Cerebellum (tissue), 4 donors: ENCODE measurements at places on chromosomes 7 and 10. TPM values are rescaled to one million over a fixed set of nuclear protein-coding genes. Genes with fewer than 3 reads are reported as not detected.
A peak's percentile ranks its signal among the peaks of the same experiment; 100 is the strongest.

DNA sequence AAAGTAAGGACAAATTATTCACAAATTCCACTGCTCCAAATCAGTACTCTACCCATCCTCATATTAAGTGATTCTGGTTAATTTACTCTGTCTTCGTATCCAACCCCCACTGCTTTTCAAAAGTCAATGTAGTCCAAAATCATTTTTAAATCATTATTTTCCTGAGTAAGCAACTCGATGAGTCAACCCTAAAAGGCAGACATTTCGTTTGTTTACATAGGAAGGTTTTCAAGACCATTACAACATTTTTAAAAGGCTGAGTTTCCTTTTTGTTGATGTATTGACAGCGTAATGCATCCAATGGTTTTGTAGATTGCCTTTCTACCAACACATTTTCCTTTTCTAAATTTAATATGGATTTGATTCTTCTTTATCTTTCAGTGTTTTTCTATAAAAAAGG lies 523.0 kb upstream of the ANKRD30A start:
- DNase-seq: no peak

DNA sequence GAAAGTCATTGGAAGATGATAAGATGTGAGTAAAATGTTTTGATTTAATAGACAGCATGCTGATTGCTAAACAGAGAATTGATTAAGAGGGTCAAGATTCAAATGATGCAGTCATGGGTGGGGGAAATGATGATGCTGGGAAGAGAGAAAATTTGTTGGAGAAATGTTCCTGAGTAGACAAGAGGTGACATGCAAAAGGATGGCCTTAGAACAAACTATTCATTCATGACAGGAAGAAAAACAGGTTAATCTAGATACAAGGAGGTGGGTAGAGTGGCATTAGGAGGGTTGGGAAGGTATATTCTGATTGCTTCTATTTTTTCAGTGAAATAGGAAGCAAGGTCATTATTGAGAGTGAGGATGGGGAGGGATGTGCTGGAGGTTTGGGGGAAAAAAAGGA lies 146.7 kb downstream of the SEM1 start:
- no peak for DNase-seq

AP1S1 gene
- total RNA-seq: 61.0 TPM

DNA sequence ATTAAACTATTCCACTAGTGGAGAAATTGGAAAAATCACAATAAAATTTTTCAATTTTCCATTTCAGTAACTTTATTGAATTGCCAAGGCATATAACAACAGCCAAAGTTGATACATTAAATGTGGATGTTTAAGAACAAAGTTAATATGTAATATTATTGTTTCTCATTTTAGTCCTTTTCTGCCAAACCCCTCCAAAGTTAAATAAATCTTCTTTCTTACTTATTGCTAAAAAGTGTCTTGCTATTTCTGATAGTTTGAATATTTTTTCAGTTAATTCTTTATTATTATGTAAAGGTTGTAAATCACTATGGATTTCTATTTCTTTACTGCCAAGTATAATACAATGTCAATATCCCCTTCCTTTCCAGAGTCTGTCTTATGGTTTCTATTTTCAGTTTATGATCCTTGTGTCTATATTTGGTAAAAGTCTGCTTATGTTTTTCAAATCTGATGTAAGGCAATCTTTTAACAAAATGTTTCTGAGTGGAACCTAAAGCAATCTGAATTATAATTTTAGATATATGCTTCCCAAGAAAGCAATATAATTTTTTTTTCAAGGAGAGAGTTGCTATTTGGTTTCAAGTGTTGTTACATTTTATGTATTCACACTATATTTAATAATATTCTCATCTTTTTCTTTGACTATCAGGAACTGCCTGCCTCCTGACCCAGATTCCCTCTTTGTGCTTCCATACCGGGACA lies 80.3 kb upstream of the RHOBTB1 start:
- DNase-seq: no peak

GIMAP1 gene
- 0.82 TPM for total RNA-seq

GRCh38 chr7:19920166-19920565 lies 146.7 kb upstream of the TMEM196 start:
- no peak for DNase-seq

ADARB2 gene
- total RNA-seq: 8.2 TPM

RASSF4 gene
- 26.5 TPM for total RNA-seq

GRCh38 chr7:4203626-4204512 lies 478.2 kb upstream of the FOXK1 start:
- DNase-seq: no peak

DNA sequence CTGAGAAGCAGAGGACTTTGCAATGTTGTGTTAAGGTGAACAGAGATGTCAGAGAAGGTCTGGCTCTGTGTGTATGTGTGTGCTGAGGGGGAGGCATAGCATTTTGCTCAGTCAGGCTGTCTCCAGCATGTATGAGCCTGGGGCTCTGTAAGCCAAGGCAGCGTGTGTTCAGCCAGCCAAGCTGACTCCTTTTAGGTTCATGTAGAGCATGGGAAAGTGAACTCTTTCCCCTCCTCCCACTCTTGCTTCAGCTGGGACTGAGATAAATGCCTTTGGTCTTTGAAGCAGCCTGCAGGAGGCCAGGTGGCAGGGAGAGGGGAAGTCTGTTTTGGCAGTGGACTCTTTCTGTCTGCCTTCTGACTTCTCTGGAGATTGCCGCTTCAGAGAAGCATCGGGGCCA lies 3.8 kb downstream of the SFXN2 start:
- peak; percentile 59 for DNase-seq

SPDYE16 gene
- total RNA-seq: 0.27 TPM

DNA sequence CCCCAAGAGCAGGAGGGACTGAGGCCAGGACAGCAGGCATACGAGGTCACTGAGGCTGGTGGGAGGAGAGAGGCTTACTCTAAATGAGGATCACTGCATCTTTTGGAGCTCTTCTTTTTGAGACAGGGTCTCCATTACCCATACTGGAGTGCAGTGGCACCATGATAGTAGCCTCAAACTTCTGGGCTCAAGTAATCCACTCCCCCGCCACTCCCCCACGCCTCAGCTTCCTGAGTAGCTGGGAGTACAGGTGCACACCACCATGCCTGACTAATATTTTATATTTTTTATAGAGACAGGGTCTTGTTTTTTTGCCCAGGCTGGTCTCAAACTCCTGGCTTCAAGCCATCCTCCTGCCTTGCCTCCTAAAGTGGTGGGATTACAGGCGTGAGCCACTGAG lies 25.8 kb downstream of the OGDH start:
- no peak for DNase-seq

DNA sequence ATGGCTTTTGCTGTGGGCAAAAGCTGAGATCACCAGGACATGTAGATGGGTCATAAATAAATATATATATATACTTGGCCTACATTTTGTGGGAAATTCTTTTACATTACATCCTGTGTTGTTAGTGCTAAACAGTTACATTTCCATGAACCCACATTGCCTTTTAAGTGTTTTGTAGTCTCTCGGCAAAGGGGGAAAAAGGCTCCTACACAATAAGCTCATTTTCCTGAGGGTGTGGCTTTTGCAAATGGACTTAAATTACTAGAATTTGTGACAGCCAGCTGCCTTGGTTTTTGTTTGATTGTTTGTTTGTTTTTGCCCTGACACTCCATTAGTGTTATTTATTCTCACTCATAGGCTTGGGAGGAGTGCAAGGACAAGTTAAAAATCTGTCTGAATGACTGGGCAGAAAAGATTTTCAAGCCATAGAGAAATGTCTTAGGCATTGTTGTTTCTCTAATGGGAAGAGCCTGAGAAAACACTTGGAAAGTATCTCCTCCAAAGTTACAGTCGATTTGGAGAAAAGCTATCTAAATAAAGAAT lies 128.8 kb downstream of the DGKB start:
- no peak for DNase-seq

GRCh38 chr7:21076054-21076453 lies 289.4 kb upstream of the SP8 start:
- DNase-seq: no peak

- DNase-seq: no peak
Observed at GRCh38 chr7:55170335-55171069, 151.7 kb downstream of the EGFR start.

- DNase-seq: no peak
Observed at GRCh38 chr10:31875608-31876007, 53.0 kb downstream of the ARHGAP12 start.

- no peak for DNase-seq
Observed at GRCh38 chr7:7498856-7499255, 36.8 kb downstream of the COL28A1 start.

GRCh38 chr10:86974484-86974883 lies 6.2 kb downstream of the ADIRF start:
- DNase-seq: no peak

CXCL12 gene
- total RNA-seq: 90.7 TPM

GATA3 gene
- total RNA-seq: 0.09 TPM

- no peak for DNase-seq
Observed at GRCh38 chr7:12337095-12337494, 66.6 kb downstream of the VWDE start.

- DNase-seq: peak; percentile 4
Observed at GRCh38 chr10:13945390-13946208, 358.8 kb downstream of the PRPF18 start.

GRCh38 chr10:19247843-19248242 lies 199.2 kb downstream of the MALRD1 start:
- no peak for DNase-seq

- DNase-seq: no peak
Observed at GRCh38 chr10:71333129-71333887, 14.2 kb downstream of the SLC29A3 start.

DNA sequence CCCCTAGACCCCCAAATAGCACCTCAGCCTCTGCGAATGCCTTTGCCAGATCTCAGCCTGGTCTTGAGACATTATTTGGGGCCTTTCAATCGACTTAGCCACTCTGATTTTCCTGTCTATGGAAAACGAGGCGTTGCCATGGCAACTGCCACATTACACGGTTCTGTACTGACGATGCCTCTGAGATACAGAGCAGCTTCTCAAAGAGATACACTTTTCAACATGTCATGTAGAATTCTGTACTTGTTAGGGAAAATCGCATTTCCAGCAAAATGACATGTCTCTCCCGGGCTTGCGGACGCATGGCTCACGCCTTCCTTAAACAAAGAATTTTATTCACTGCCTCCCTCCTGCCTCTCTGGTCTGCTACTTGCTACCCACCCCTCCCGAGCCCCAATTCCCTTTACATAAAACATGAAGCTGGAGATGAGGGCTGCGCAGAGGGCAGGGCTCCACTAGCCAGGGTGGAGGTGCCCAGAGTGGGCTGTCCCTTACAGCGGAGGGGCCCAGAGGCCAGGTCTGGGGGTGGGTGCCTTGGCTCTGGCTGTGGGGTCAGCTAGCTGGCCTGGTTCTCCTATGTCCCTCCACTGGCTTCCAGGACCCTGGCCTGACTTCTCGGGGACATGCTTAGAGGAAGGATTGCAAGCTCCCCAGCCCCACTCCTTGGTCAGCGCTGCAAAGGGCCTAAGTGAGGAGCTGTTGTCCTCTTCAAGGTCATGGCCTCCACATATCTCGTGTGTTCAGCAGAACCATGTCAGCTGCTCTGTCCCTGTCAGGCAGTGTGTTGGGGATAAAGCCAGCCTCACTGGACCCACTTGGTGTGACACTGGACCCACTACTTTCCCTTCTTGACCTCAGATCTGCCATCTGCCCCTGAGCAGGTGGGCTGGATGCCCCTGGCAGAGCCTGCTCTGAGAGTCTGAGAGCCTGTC lies 342.5 kb downstream of the RPS24 start:
- DNase-seq: peak; percentile 15

DNA sequence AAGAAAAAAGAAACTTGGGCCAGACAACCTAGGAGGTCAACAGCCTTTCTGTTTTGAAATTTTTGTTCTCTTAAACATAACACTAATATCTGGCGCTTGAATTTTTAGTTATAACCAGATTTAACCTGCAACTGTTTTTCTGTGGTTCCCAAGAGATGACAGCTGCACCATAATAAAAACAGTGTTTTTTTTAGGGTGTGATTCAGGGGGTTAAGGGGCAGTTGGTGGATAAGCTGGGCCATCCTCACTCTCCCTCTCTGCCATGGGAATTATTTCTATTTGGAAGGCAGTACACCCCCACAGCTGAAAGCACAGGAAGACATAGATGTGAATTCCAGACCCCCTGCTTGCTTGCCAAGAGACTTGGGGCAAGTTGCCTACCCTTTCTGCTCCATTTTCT lies 20.1 kb upstream of the TM9SF3 start:
- DNase-seq: no peak

JAKMIP3 gene
- total RNA-seq: 4.9 TPM

DNA sequence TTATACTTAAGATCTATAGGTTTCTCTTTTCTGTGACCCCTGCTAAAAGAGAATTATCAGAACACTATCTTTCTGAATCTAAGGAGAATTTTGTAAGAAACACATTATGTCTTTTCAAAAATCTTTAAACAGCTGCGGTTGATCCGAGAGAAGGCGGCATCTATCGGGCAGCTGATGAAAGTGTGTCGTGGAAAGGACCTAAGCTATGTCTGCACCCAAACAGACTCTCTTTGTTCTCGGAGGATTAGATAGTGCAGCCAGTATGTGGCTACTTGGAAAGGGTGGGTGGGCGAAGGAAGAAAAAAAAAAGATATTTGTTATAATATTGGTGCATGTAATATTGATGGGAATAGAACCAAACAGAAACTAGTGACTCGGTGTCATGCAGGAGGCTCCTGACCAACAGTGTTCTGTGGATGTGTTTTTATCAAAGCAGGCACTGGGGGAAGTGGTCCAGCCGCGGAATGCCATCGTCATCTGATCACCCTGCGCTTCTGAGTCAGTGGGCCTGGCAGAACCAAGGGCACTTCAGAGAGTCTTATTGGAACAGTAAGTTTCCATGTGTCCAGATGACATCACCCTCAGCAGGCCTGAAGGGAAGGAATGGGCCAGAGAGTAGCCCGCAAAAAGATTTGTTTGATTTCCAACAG lies 509.7 kb upstream of the AKR1E2 start:
- DNase-seq: no peak

DNA sequence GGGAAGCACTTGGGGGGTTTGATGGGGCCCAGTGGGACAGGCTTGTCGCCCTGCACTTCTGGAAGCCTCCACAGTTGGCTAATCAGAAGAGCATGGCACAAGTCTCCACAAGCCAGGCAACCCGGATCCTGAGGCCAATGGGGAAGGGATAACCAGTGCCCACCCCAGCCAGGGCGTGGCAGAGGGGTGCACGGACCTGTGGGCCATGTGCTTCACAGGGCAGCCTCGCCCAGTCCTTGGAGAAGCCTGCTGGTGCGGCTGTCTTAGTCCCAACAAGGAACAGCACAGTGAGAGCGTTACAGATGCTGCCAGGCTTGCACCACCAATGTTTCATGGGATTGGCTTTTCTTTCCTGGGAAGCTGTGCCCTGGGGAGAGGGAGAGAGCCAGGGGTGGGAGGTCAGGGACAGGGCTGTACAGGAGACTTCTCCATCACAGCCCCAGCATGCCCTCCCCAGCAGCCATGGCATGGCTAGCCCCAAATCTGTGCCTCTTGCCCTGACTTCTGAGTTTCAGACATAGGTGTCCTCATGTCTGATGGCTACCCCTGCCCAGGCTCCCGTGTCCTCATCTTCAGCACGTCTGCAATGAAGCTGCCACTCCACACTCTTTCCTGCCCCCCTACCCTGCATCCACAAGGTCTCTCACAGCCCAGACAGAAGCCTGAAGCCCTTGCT lies 116.0 kb downstream of the PTPN20 start:
- DNase-seq: no peak
